ENCODE measurements at places on chromosomes 2 and 18.

DNA sequence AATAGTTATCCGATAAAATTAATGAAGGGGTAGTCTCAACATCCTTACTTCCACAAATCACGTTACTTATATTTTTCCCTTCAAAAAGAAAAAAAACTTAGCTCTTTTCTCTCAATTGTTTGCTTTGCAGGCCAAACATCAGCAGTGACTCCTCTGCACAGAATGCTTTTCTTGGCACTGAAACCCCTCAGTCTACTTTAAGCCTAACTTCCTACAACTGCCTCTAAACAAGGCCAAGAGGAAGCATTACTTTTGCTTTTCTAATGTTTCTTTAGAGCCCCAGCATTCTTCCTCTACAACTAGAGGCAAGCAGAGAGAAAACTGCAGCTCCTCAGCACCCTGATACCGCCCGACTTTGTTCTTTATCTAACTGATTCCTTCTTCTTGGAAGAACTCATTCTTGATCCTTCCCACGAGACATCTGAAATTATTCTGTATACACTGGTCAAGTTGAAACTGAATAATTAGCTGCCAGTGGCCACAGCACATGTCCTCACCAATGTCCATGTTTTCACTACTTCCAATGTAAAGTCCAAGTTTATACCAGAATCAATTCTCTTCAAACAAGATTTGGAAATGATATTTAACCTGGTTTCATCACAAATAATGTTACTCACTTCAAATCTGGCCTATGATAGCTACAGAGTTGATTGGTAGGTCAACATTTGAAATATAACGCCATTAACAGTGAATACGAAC, 55.3 kb downstream of the DTNB start:
- DNase-seq = no peak

DNA sequence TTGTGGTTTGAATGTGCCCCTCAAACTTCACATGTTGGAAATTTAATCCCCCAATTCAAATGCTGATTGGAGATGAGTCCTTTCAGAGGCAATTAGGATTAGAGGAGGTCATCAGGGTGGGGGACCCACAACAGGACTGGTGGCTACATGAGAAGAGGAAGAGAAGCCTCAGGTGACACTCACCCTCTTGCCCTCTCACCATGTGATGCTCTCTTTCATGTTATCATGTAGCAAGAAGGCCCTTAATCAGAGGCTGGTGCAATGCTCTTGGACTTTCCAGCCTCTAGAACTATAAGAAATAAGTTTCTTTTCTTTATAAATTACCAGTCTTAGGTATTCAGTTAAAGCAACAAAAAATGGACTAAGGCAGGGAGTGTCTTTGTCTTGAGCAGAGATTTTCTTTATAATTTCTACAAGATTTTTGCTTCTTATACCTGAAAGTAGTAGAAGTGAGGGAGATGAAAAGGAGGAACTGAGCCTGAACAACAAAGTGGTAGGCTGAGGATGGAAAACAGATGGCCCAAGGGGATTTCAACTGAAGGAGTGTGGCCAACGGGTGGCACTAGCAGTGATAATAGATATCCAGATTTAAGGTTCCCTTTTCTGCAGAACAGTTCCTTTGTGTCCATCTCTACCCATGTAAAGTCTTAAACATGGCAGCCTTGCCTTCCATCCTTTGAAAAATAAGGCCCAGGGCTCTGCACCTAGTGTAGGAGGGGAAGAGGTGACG, 49.2 kb upstream of the TGIF1 start:
- DNase-seq = no peak

GRCh38 chr2:126172631-126173184, 483.2 kb upstream of the GYPC start:
- no peak for DNase-seq

DNA sequence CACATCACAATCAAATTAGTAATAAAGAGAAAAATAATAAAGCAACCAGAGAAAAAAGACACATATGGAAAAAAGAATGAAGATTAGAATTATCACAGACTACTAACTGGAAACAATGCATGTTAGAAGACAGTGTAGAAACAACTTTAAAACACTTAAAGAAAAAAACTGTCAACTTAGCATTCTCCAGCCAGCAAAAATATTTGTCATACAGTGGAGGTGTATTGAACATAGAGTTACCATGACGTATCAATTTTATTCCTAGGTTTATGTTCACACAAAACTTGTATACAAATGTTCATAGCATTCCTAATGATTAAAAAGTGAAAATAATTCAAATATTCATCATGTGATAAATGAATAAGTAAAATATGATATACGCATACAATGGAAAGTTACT, 61.5 kb upstream of the ADAM23 start:
- DNase-seq = no peak

DNA sequence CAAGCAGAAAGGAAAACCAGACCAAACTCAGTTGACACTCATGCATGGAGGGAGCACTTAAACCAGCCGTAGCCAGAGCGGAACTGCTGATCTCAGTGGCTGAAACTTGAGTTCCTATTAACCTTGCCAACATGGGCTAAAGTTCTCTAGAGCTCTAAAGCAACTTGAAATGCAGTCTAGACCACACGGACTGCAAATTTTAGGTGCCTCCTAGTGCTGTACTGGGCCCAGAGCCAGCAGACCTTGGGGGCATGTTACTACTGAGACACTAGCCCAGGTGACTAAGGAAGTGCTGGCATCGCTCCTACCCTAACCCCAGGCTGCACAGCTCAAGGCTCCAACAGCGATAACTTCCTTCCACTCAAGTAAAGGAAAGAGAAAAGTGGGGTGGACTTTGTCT, 236.5 kb downstream of the AKAIN1 start:
- no peak for DNase-seq

- no peak for DNase-seq
Observed at GRCh38 chr2:98519156-98519555, 74.5 kb downstream of the INPP4A start.

DNA sequence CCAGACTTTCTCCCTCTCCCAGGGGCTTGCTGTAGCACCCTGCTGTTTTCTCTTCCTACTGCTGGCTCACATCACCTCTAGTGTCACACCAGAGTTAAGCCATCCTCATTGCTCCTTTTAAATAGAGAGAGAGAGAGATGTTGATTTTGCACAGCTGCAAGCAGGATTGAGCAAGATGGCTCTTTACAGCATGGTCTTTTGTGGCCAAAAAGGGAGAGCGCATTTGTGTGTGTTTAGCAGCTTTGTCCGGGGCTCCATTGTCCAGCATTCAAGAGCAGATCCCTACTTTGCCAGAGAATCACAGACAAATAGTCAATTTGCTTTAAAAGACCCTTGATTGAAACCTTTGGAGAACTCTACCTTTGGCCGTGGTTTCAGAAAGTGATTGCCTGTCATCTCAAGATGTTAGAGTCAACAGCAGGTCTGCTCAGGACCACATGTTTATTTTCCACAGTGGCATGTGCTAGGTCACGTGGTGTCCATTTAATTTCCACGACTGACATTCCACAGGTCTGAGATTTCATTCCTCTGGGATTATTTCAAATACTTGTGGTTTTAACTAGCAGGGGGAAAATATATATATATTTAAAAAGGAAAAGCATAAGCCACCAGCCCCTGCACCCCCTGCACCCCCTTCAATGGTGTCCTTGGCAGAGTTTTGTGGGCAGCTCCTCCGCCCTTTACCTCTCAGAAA, 359.9 kb upstream of the SLC14A2 start:
- no peak for DNase-seq

DNA sequence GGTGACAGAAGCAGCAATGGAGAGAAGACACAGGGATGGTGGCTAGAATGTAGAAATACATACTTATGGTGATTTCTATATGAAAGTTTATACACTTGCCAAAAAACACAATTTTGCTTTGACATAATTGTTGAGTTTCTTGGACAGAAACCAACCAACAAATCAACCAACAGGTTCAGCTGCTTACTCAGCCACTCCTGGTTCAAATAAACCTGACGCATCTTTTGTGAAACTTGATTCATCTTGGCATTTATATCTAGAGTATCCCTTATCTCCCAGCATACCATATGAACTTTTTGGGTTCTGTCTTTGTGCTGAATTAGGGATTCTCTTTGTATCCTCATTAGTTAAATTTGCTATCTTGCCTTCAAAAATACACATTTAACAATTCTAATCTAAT, 54.1 kb upstream of the ERBB4 start:
- DNase-seq = no peak

- DNase-seq = no peak
Observed at GRCh38 chr2:23065936-23066335, 319.0 kb upstream of the KLHL29 start.

DNA sequence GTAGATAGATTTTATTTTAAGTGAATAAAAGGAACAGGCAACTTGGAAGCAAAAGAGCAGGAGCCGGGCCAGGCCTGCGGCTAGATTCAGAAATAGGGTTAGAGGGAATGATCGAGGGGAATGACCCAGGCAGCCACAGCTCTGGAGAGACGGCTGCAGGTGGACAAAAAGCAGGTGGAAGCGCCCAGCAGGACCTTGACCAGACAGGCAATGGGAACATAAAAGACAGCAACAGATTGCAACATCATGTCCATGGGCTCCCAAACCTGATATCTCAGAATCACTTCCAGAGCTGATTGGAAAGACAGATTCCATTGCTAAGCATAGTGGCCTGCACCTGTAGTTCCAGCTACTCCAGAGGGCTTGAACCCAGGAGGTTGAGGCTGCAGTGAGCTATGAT, 28.6 kb upstream of the STEAP3 start:
- no peak for DNase-seq

- DNase-seq = no peak
Observed at GRCh38 chr2:230209422-230210051, 10.2 kb downstream of the SP110 start.

GRCh38 chr2:47259829-47260228, 104.7 kb upstream of the STPG4 start:
- no peak for DNase-seq

DNA sequence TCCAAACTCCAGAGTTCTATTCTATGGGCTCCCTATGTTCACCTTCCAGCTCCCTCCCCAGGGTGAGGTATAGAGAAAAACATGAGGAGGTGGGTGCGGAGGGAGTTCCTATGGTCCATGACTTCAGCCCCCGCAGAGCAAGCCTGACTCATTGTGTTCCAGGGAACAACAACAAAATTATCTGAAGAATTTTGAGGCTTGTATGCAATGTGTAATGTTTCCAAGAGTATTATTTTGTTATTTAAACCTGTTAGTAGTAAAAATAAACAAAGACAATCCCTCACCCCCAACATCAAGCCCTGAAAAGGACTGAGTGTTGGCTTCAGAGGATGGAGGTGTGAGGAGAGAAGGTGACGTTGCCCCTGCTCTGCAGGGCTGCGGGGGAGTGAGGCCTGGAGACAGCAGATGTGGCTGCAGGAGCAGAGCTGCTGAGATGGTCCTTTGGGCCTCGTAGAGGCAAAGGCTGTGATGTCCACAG, 29.0 kb downstream of the LAMA3 start:
- DNase-seq = no peak

DNA sequence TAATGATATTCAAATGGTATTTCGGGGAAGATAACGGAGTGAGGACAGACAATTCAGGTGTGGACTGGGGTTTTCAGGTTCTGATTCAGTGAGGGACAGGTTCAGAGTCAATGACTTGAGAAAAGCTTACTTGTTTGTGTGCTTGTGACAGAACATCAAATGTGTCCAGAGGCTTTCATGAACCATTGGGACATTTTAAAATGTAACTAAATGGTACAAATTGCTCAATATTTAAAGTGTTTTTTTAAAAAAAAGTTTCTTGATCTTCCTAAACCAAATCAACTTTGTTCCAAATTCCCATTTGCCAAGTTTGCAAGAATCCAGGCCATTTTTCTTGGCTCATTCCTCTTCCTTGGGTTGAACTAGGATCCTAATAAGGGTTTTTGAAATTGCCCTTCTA, 59.4 kb upstream of the BZW1 start:
- DNase-seq = no peak

GRCh38 chr2:45002686-45003085, 6.6 kb downstream of the SIX2 start:
- no peak for DNase-seq

- DNase-seq = no peak
Observed at GRCh38 chr2:144438801-144439631, 80.9 kb downstream of the ZEB2 start.

- peak; percentile 53 for DNase-seq
Observed at GRCh38 chr2:152542995-152543481, 174.2 kb downstream of the PRPF40A start.

GRCh38 chr2:170461889-170462288, 253.2 kb upstream of the SP5 start:
- no peak for DNase-seq

GRCh38 chr2:85804583-85804982, 50.8 kb downstream of the ATOH8 start:
- DNase-seq = peak; percentile 65

- DNase-seq = peak; percentile 17
Observed at GRCh38 chr2:237552908-237553307, 13.5 kb upstream of the PRLH start.

DNA sequence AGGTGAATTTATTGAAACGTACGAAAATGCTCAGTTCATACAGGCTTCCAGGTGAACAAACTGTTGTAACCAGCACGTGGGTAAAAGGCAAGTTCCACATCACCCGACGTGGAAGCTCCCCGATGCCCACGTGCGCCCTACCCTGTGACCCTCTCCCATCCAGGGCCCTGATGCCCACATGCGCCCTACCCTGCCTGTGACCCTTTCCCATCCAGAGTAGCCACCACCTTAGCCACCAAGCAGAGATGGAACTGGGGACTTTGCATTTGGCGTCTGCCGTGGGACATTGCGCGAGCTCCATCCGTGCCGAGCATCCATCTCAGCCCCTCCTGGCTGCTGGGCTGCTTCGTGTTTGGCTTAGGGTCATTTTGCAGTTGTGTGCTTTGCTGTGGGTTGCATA, 37.5 kb downstream of the ANO7 start:
- no peak for DNase-seq

DNA sequence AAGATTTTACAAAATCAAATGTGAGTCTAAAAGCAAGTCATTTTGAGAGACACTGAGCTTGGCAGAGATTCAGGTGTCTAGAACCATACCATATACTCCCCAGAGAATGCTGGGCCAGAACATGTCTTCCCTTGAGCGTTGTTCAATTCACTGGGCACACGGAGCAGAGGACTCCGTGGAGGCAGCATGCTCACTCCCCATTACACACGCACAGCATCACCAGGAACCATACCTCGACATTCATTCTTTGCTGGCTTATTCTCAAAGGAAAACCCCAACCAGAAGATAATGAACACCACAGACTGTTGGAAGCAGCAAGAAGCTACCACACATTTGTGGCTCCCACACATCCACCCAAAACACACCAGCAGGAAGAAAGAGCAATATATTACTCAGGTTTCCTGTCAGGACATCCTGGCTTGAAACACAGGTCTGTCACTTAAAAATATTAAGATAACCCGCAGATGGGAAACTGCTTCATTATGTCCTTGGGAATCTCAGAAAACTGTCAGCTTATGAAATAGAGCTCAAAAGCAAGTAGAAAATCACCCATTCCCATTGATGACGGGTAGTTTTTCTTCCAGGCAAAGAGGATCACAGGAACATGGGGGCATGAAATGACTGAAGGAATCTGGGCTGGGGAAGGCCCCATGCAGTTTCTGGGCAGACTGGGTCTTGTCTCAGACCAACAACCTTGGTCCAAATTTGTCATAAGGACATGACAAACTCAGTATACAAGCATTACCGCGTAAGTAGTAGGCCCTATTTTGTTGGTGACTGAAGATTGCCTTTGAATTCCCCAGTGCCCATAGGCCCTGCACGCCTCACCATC, 46.4 kb downstream of the PCBP1 start:
- DNase-seq = no peak

- no peak for DNase-seq
Observed at GRCh38 chr2:162731917-162732804, 106.4 kb downstream of the KCNH7 start.

- DNase-seq = no peak
Observed at GRCh38 chr18:74221081-74221480, 70.7 kb downstream of the CYB5A start.

GRCh38 chr18:36728345-36728744, 100.5 kb downstream of the TPGS2 start:
- no peak for DNase-seq

GRCh38 chr2:240584486-240585031, 2.0 kb upstream of the CAPN10 start:
- DNase-seq = peak; percentile 77
